ENCODE measurements at places on chromosomes 5 and 9. TPM values are rescaled to one million over a fixed set of nuclear protein-coding genes. Genes with fewer than 3 reads are reported as not detected.

Gene ADAMTS16
- under 0.01 TPM for total RNA-seq

Gene ANKRD34B
- 1.2 TPM for total RNA-seq

Gene PHPT1
- 114 TPM for total RNA-seq

Gene TAS2R1
- not detected for total RNA-seq

Gene CDC20B
- total RNA-seq: not detected

Gene SHOC1
- total RNA-seq: 0.07 TPM

Gene TMEM174
- not detected for total RNA-seq

Gene CRB2
- total RNA-seq: 0.14 TPM

Gene ADAMTSL2
- not detected for total RNA-seq

Gene PCDHGA4
- 0.92 TPM for total RNA-seq

Gene OLFM1
- total RNA-seq: not detected

Gene ADAMTS13
- total RNA-seq: 0.75 TPM

Gene SURF6
- 16.7 TPM for total RNA-seq

Gene ZNF883
- 3.4 TPM for total RNA-seq

Gene FCN1
- total RNA-seq: not detected

Gene PCDHAC1
- not detected for total RNA-seq

Gene MFAP3
- total RNA-seq: 35.3 TPM

Gene QRFP
- total RNA-seq: not detected

Gene CD14
- total RNA-seq: not detected

Gene TAF11L10
- total RNA-seq: not detected

Gene SLC6A18
- total RNA-seq: not detected

Gene C9orf153
- not detected for total RNA-seq

Gene CCDC180
- total RNA-seq: 0.29 TPM

Gene LRRC8A
- total RNA-seq: 98.2 TPM

Gene NANS
- total RNA-seq: 147 TPM

Gene PRDM9
- total RNA-seq: not detected

Gene HTR4
- total RNA-seq: not detected

Gene AGXT2
- not detected for total RNA-seq

Gene POLE3
- total RNA-seq: 111 TPM

Gene MRRF
- total RNA-seq: 48.8 TPM

Gene STPG3
- total RNA-seq: not detected

Gene PFN3
- total RNA-seq: not detected

Gene GFPT2
- 2.4 TPM for total RNA-seq

Gene TRIM7
- 2.7 TPM for total RNA-seq

Gene NUTM2G
- not detected for total RNA-seq

Gene GPR151
- total RNA-seq: not detected

Gene SV2C
- total RNA-seq: not detected

Gene FREM1
- total RNA-seq: 0.22 TPM

Gene ACOT12
- total RNA-seq: not detected

Gene TSLP
- total RNA-seq: 0.07 TPM

Gene SLC45A2
- not detected for total RNA-seq

Gene IFNA21
- total RNA-seq: not detected

Gene NACC2
- total RNA-seq: 23.9 TPM

Gene SOX30
- total RNA-seq: 0.23 TPM

Gene DCP2
- 24.5 TPM for total RNA-seq

Gene IFNB1
- total RNA-seq: not detected

Gene FOXD1
- total RNA-seq: 30.0 TPM

Gene CCDC69
- total RNA-seq: 3.0 TPM

Gene PCDHGB6
- 1.4 TPM for total RNA-seq

Gene CNTNAP3
- 5.5 TPM for total RNA-seq

Measured in epithelial cell of proximal tubule (primary cell).